Small intestine (tissue), 16 donors: ENCODE measurements at places on chromosomes 4 and X. TPM values are rescaled to one million over a fixed set of nuclear protein-coding genes. Genes with fewer than 3 reads are reported as not detected.

The HTRA3 gene
- polyA plus RNA-seq = 3.8 TPM

GRCh38 chr4:85867271-85867670 is 392.3 kb downstream of the ARHGAP24 start:
- DNase-seq = no peak

DNA sequence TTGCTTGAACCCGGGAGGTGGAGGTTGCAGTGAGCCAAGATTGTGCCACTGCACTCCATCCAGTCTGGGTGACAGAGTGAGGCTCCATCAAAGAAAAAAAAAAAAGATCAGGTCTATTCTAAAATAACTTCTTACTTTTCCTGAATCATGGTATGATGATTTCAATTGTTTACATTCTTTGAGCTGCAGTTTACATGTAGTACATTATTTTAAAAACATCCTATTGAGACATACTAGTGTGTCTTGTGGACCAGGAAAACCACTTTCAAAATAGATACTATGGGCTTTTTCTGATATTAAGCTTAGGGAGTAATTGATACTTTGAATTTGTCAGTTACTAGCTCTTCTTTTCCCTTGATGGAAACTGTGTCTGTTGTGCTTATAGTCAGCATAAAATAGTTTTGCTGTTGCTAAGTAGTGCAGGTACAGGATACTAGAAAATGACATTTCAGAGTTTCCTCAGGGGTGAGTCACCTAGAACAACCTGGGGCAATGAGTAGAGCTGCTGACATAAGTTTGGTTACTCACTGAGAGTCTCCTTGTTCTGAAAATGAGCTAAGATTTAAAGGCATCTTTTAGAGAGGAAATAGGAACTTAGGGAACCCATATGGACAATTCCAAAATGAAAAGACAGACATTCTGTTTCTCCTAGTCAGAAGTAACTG is 53.2 kb upstream of the C4orf54 start:
- no peak for DNase-seq

DNA sequence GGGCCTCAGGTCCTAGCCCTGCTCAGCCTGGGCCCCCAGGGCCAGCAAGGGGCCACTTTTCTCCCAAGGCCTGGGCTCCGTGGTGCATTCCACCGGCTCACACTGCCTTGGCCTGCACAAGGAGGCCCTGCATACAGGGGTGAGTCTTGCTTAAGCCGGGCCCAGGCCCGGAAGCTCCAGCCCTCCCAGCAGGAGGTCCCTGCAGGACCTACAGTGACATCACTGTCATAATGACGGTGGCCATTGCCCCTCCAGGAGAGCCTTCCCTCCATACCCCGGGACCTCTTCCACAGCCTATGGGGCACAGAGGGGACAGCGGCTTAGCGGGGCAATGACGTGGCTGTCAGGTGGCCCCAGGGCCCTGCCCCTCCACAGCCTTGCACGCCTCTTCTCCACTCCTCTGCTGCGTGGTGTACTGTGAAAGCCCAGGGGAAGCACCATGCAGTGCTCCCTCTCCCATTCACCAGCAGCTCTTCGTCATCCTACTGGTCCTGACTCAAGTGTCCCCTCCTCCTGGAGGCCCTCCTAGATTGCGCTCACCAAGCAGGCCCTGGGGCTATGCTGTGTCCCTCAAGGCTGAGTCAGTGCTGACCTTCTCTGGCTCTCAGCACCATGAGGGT is 32.3 kb upstream of the AFAP1 start:
- peak; percentile 46 for DNase-seq
